ENCODE measurements at places on chromosomes 12 and 14. TPM values are rescaled to one million over a fixed set of nuclear protein-coding genes. Genes with fewer than 3 reads are reported as not detected.

- DNase-seq, result no peak
Measured at GRCh38 chr14:61503167-61503801, 181.9 kb downstream of the PRKCH start.

- no peak for DNase-seq
Measured at GRCh38 chr12:48782457-48783395, 6.2 kb downstream of the ADCY6 start.

DNA sequence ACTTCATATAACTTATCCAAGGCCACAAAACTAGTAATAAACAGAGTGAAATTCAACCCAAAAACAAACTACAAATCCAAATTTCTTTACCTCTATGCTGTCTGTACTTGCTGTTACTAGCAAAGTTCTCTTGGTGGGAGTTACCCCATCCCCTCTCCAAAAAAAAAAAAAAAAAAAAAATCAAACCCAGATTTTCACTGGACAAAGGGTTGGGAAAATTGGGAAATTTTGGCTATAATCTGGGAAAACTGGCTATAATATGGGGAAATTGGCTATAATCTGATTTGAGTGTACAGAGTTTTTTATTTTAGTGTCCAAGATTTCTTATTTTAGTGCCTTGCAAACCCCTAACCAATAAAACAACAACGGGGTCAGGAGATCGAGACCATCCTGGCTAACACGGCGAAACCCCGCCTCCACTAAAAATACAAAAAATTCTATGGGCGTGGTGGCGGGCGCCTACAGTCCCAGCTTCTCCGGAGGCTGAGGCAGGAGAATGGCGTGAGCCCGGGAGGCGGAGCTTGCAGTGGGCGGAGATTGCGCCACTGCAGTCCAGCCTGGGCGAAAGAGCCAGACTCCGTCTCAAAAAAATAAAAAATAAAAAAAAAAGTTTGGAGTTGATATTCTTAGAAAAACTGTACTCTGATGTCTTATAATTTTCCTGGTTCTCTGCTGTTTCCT is 148.4 kb downstream of the CHST11 start:
- DNase-seq, result peak; percentile 62

GRCh38 chr12:94832780-94833681 is 170.5 kb downstream of the NDUFA12 start:
- peak; percentile 20 for DNase-seq

- DNase-seq, result no peak
Measured at GRCh38 chr14:80979951-80980350, 24.5 kb downstream of the TSHR start.

DNA sequence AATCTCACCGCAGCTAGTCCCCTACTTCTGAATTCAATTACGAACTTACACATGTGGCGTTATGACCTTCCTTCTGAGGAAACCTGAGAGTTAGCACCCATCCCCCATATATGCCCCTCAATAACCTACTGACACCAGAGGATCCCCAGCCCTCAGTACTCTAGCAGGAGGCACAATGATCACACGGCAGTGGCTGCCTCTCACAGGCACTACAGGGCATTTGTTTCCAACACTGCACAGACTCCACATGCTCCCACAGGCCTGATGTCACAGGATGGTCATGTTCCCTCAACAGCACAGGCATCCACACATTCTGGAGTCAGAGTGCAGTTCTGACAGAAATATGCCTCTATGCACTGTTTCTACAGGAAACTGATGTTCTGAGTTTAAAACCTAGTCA is 17.4 kb downstream of the PPP1CC start:
- DNase-seq, result no peak

DNA sequence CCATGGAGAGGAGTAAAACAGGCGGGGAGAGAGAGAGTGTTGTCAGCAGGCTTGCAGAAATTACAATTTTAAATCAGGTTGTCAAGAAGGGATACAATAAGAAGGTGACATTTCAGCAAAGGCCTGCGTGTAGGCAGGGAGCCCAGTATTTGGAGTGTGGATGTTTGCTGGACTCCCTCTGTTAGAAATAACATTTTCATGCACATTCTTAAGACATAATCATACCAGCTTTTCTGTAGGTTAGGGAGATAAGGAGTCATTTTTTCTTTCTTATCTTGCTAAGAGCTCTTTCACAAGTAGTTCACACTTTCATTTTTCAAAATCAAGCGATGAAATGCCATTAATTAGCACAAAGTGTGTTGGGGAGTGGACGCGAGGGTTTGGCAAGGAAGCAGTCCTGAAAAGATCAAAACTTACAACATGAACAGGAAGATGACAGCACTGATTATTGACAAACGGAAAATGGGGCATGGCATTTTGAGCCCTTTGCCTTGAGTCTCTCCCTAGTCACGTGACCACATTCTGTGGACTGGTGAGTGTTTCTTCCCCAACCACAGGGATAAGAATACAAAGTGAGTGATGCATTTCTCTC is 160.2 kb downstream of the DAD1 start:
- no peak for DNase-seq

DNA sequence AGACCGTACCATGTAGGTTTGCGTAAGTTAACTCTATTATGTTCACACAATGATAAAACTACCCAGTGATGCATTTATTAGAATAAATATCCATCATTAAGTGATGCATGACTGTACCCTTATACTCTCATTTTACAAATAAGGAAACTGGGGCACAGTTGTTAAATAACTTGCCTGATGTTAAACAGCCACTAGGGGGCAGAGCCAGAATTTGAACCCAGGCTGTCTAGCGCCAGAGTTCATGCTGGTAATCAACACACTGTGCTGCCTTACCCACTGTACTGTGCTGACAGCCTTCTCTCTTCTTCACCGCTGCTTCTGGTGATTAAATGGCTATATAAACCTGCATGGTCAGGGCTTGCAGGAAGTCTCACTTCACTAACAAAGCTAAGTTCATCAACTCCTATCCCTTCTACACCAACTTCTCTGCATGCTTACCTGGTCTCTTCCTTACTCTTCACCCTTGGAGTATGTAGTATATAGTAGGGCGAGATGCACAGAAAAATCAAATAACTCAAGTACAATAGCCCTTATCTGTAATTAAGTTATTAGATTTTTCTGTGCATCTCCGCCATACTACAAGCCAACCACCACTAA is 43.6 kb upstream of the APPL2 start:
- no peak for DNase-seq

- DNase-seq, result no peak
Measured at GRCh38 chr12:124292385-124292784, 2.5 kb upstream of the RFLNA start.

GRCh38 chr12:128840862-128841468 is 12.3 kb upstream of the GLT1D1 start:
- DNase-seq, result no peak

Gene VRTN
- 0.21 TPM for total RNA-seq

Gene ARHGDIB
- total RNA-seq, result 175 TPM
